Panc1 (cell line): ENCODE measurements at places on chromosomes 3 and 15. TPM values are rescaled to one million over a fixed set of nuclear protein-coding genes. Genes with fewer than 3 reads are reported as not detected.

MCF2L2 gene
- 1.0 TPM for total RNA-seq

KNL1 gene
- total RNA-seq = 28.9 TPM

SNRPN gene
- 75.1 TPM for total RNA-seq

SOX14 gene
- total RNA-seq = not detected

TLR9 gene
- not detected for total RNA-seq

GLDN gene
- total RNA-seq = 0.57 TPM

CPN2 gene
- 0.08 TPM for total RNA-seq

CCDC9B gene
- 55.9 TPM for total RNA-seq

GP9 gene
- total RNA-seq = not detected

PLSCR2 gene
- 0.54 TPM for total RNA-seq

CHRM5 gene
- not detected for total RNA-seq

AGBL1 gene
- not detected for total RNA-seq

ANKUB1 gene
- total RNA-seq = not detected

GOLGA6L7 gene
- total RNA-seq = not detected

PRTG gene
- 11.4 TPM for total RNA-seq

RPL39L gene
- 37.7 TPM for total RNA-seq

ADGRG7 gene
- not detected for total RNA-seq

GRK7 gene
- total RNA-seq = 0.10 TPM

GRAMD1C gene
- 3.9 TPM for total RNA-seq

PIGZ gene
- total RNA-seq = 6.3 TPM

DENND4A gene
- 14.4 TPM for total RNA-seq

LINS1 gene
- total RNA-seq = 13.6 TPM

RAD51 gene
- total RNA-seq = 30.3 TPM

ACSBG1 gene
- 0.31 TPM for total RNA-seq

ARHGEF26 gene
- 2.0 TPM for total RNA-seq

MST1R gene
- 27.5 TPM for total RNA-seq
